ENCODE measurements at places on chromosomes 6 and 20. TPM values are rescaled to one million over a fixed set of nuclear protein-coding genes. Genes with fewer than 3 reads are reported as not detected.
A peak's percentile ranks its signal among the peaks of the same experiment; 100 is the strongest.

DNA sequence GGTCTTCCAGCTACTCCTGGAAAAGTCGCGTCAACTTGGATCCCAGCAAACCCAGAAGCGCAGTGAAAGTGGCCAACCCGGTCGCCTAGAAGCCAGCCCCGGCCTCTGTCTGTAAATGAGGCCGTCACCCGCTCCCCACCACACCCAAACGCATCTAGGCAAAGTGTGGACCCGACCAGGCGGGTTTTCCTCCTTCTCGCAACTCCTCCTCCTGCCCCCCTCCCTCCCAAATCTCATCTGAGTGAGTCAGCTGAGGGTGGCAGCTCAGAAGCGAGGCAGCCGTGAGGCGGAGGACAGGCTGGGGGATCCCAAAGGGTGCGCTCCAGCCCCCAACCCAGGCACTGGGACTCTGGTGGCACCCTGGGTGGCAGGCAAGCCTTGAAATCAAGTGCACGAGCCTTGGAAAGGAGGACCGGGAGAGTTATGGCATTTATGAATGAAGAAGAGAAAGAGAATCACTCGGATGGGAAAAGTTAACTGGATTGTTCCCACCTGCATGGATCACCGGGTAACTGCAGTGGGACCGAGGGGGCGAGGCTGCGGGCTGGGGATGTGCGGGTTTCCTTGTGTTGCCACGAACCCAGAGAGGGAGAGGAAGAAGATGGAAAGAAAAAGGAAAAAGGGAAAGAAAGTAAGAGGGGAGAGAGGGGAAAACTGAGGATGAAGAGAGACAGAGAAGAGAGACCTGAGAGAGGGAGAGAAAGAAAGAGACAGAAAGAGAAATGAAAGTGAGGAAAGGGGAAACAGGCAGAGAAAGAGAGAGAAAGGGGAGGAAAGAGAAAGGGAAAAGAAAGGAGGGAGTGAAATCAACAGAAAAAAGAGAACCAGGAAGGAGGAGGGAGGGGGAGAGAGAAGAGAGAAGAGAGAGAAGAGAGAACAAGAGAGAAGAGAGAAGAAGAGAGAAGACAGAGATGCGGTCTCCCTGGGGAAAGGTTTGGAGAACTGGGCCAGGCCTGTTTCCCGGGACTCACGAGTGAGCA lies at the start of gene APCDD1L:
APCDD1L (minus strand) TSS at position 167 of the 980 bp plus-strand sequence. CDS start 692 bp downstream, outside the sequence.
- H3K4me1 ChIP-seq: peaks cover 7% of the 10 kb centered on the region
- peak within 1 kb of the TSS; percentile 15 for H3K4me3 ChIP-seq
- H3K27ac ChIP-seq: no peak within 1 kb of the TSS

- no peak overlapping the region for H3K4me3 ChIP-seq
- no peak overlapping the region for H3K27ac ChIP-seq
- DNase-seq: peak; percentile 62
- H3K36me3 ChIP-seq: no peaks in the 10 kb centered on the region
- H3K27me3 ChIP-seq: peaks cover 11% of the 10 kb centered on the region
- peaks cover 9% of the 10 kb centered on the region for H3K4me1 ChIP-seq
These were observed 45.9 kb upstream of the RALY start for GRCh38 chr20:33947709-33948295.

- H3K36me3 ChIP-seq: no peaks in the 10 kb centered on the region
- H3K27ac ChIP-seq: no peak overlapping the region
- DNase-seq: no peak
- H3K4me3 ChIP-seq: no peak overlapping the region
- H3K4me1 ChIP-seq: peaks cover 9% of the 10 kb centered on the region
These were observed 457.7 kb downstream of the RFPL4B start for GRCh38 chr6:112804638-112805330.

- H3K4me1 ChIP-seq: no peaks in the 10 kb centered on the region
- no peaks in the 10 kb centered on the region for H3K36me3 ChIP-seq
- peaks cover 23% of the 10 kb centered on the region for H3K27me3 ChIP-seq
- no peak overlapping the region for H3K4me3 ChIP-seq
These were observed 229.9 kb downstream of the TBXT start for GRCh38 chr6:165937564-165938358.

- no peak overlapping the region for H3K27ac ChIP-seq
- no peak overlapping the region for H3K4me3 ChIP-seq
- DNase-seq: no peak
- H3K36me3 ChIP-seq: no peaks in the 10 kb centered on the region
- H3K4me1 ChIP-seq: no peaks in the 10 kb centered on the region
These were observed 97.5 kb upstream of the TMEM30A start for GRCh38 chr6:75381877-75382633.

DNA sequence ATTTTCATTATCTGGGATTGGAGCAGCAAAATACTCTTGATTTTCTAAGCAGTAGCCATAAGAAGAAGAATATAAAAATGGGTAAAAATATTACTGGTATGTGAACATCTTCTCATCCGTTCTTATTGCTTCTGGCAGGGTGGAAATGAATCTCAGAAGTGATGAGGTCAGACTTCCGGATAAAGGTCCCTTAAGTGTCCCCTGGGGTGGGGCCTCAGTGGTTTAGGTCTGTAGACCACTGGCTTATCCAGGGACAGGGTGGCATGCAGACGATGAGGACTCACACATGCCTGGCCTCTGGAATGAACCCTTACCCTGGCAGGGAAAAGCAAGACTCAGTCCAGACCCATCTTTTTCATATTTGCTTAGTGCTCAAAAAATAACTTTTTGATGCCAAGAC lies 143.3 kb downstream of the UST start:
- H3K27me3 ChIP-seq: no peaks in the 10 kb centered on the region
- no peak for DNase-seq
- H3K36me3 ChIP-seq: peaks cover 12% of the 10 kb centered on the region
- no peaks in the 10 kb centered on the region for H3K4me1 ChIP-seq

DNA sequence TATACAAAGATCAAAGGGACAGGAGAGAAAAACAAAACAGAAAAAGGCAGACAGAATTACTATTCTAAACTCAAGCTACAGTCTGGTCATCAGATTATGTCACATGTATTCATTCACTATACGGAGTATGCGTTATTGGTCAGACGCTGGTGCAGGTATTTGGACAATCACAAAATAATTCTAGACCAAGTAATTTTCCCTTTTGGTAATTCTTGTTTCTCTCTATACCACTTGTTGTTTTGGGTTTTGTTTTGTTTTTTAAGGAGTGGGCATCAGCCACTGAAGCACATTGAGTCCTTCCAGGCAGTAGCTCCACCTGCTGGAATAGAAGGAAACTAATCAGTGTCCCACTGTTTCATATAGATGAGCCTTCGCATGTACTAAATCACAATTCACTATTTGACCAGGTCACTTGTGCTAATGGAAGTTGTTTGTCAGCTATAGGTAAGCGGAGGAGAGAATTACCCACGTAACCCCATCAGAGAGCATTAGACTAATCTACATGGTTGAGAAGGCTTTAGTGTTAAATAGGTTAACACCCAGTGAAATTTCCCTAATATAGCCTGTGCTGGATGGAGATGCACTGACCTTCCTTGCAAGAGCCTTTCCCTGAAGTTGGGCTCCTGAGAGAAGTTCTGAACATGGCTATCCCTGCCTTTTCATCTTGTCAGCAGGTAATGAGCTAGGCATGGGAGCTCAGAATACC lies 77.9 kb downstream of the TNFAIP3 start:
- peaks cover 19% of the 10 kb centered on the region for H3K4me1 ChIP-seq
- peak; percentile 55 for DNase-seq
- H3K27ac ChIP-seq: peak overlapping the region; percentile 82
- H3K27me3 ChIP-seq: no peaks in the 10 kb centered on the region
- H3K36me3 ChIP-seq: no peaks in the 10 kb centered on the region

DNA sequence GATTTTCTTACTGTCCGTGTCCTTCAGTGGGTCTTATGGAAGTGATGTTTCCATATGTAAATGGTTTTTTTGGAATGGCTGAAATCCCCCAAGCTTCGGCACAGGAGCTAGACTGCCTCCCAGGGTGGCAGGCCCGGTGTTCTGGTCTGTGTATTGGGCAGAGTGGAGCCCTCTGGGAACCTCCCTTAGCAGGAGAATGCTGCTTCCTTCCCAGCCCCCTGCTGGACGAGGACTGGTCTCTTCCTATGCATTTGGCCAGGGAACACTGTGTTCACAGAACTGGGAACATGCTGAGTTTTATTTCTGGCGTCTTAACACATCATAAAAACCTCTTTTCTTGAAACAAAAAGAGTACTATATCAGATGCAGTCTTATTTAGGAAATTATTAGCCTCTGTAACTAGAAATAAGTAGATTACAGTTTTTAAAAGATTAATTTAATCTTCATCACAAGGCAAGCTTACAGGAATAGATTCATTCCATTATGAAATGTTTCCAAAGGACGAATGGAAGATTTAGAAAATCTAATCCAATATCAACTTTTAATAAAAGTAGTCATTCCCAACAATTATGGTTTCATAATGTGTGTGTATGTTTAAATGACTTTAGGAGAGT lies 56.6 kb downstream of the SYTL3 start:
- H3K27ac ChIP-seq: peak overlapping the region; percentile 75
- H3K27me3 ChIP-seq: no peaks in the 10 kb centered on the region
- DNase-seq: peak; percentile 77
- H3K36me3 ChIP-seq: no peaks in the 10 kb centered on the region
- peaks cover 32% of the 10 kb centered on the region for H3K4me1 ChIP-seq

PRR18 gene
- total RNA-seq: not detected

TFAP2C gene
- total RNA-seq: 13.2 TPM

RIMS1 gene
- total RNA-seq: not detected

CLVS2 gene
- total RNA-seq: not detected

RBM24 gene
- total RNA-seq: not detected

Data from MCF 10A (cell line).